ENCODE measurements at places on chromosomes 1 and 21.
A peak's percentile ranks its signal among the peaks of the same experiment; 100 is the strongest.

- DNase-seq, result no peak
These were observed 102.7 kb downstream of the NEK7 start for GRCh38 chr1:198259333-198260074.

GRCh38 chr1:38052750-38053415 is 6.3 kb upstream of the POU3F1 start:
- DNase-seq, result no peak

- no peak for DNase-seq
These were observed 32.7 kb downstream of the TUT4 start for GRCh38 chr1:52520148-52520547.

DNA sequence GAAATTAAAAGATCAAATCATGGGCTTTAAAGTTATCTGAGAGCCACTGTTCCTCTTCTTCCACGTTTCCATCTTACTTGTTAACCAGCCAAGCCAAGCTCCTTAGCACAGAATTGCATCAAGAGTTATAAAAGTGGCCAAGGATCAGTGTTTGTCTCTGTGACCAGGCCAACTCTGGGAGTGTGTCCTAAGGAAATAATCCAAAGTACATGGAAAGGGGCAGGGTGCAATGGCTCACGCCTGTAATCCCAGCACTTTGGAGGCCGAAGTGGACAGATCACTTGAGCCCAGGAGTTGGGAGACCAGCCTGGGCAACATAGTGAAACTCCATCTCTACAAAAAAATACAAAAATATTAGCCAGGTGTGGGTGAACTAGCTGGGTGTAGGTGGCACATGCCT is 10.0 kb upstream of the MPZL1 start:
- DNase-seq, result no peak

DNA sequence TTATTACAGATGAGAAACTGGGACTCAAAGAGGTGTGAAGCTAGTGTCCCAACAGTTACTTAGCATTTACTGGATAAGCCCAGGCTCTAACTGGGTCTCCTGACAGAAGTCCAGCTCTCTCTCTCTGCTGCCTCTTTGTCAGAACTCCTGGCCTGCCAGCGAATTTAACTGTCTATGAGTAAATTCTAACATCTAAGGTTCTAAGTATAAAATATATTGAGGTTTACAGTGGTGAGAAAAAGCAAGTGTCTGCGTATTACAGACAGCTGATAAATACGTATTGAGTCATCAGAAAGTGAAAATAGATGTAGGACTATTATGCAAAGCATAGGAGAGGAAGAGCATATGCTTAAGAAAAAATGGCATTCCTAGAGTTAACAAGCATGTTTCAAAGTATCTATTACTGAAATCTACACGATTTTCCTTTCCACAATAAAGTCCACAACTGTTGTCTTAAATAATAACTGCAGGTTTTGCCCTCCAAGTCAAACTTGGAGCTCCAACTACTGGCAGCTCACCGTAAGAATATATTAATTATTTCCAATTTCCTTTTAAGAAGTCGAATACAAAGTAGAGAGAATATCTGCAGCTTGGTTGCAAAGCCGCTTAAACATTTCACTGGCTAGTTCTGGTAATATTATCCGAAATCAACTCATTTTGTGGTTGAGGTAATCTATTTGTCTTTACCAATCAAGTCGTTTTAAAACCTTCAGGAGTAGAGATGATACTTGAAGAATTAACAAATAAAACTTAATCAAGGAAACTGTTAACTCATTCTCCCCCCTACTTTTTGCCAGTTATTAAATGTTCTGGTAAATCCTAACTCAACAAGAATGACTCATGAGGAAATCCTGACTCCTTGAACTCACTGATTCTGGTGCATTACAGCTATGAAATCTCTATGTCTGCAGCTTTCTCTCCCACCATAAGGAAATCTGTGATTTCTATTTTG is 1.4 kb upstream of the RGS2 start:
- no peak for DNase-seq

- no peak for DNase-seq
These were observed 14.5 kb upstream of the DDAH1 start for GRCh38 chr1:85479491-85479890.

GRCh38 chr1:47554901-47555300 is 117.1 kb downstream of the FOXD2 start:
- no peak for DNase-seq

- DNase-seq, result no peak
These were observed 93.1 kb upstream of the ETS2 start for GRCh38 chr21:38712664-38713063.

- DNase-seq, result peak; percentile 28
These were observed 2.5 kb downstream of the LBR start for GRCh38 chr1:225425201-225425786.

DNA sequence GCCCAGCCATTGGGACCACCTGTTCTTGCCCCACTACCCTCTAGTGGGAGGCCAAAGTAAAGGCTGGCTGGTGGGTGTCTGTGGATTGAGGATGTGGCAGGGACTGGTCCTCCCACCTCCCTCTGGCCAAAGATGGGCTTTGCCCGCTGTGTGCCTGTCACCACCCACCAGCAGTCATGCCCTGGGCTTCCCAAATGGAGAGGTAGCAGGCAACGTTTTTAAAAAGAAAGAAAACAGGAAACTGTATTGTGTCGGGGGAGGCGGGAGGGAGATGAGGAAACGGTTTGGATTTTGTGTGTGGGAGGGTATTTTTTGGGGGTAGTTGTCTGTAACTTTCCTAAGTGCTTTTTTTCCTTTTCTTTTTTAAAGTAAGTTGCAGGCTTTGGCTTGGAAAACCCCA is 30.1 kb downstream of the SZRD1 start:
- no peak for DNase-seq

DNA sequence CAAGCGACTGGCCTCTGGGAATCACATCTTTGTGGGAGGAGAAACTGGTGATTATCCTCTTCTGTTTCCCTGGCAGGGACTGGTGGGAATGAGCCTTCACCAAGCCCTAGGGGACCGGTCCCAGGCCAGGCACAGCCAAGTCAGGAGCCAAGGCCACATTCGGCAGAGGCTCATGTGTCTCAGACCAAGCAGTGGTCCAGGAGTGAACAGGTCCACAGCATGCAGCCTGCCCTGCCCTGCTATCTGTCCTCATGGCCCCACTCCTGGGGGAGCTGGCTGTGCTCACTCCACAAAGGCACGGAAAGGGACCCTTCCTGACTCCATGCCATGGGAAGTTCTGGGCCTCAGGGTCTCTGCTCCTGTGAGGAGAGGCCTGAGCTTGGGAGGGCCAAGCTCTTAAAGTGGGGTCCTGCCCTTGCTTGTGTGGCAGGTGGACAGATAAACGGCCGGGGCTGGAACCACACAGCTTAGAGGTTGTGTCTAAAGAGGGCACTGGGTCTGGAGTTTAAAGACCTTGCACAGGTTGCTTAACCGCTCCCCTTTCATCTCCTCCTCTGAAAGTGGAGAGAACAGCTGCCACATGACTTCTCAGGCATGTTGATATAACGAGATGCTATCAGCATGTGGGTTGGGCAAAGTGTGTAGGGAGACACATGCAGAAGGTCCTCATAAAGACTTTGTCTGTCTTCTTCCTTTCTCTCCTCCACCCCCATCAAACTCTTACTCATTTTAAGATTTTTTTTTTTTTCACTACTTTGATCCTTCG is 57.5 kb downstream of the CASQ2 start:
- no peak for DNase-seq

GRCh38 chr1:218361298-218362065 is 16.3 kb downstream of the TGFB2 start:
- no peak for DNase-seq

DNA sequence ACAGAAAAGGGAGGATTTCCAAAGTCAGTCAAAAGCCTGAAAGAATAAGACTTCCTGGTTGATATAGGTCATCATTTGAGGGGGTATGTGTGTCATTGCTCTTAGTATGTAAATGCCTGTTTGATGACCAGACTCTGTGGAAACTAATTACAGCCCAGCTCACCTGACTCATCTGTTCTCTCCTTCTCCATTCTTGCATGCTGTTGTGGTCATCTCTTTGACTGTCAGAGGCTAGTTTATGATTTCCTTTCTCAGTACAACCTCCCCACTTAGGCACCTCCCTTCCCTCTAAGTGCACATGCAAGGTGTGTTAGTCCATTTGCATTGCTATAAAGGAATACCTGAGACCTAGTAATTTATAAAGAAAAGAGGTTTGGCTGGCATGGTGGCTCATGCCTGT is 2.4 kb upstream of the C1orf116 start:
- no peak for DNase-seq

DNA sequence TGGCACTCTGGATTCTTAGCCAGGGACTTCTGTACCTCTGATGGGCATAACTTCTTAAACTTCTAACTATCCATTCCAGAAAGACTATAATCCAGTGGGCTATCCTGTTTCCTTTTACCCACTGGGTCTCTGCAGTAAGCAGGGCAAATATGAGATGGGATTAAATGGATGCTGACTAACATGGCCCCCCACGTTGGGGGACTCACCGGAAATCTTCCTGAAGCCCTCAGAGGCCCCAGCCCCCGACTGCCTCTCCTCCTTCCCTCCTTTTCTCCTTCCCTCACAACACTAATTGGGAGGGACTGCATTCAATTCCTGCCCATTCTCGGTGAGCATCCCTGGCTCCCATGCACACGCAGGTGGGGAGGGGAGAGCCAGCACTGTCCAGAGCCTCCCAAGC is 70.1 kb downstream of the SSBP3 start:
- DNase-seq, result no peak

DNA sequence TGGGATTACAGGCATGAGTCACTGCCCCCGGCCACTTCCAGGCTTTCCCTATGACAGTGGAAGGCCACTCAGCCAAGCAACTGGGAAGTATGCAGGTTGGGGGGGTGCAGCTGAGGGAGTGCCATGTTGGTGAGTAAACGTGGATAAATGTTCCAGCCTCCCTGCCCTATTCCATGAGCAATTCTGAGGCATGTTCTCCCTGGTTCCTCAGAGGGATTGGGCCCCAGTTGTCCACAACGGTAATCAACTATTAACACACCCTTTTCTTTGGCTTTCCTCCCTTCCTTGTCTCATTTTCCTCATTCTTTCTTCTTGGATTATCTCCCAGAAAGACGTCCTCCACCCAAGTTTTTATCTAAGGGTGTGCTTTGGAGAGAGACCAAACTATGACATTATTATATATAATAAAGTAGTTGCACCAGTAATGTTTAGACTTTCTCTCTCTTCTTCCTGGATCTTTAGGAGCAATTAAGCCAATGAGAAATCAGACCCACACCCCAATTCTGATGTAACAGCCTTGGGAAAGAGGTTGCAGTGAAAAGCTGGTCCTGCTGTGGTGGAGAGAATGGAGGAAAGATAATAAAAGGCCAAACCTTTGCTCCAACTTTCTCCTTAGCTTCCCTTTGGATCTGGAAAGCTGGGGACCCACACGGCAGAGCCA is 6.8 kb upstream of the SLAMF9 start:
- DNase-seq, result no peak

DNA sequence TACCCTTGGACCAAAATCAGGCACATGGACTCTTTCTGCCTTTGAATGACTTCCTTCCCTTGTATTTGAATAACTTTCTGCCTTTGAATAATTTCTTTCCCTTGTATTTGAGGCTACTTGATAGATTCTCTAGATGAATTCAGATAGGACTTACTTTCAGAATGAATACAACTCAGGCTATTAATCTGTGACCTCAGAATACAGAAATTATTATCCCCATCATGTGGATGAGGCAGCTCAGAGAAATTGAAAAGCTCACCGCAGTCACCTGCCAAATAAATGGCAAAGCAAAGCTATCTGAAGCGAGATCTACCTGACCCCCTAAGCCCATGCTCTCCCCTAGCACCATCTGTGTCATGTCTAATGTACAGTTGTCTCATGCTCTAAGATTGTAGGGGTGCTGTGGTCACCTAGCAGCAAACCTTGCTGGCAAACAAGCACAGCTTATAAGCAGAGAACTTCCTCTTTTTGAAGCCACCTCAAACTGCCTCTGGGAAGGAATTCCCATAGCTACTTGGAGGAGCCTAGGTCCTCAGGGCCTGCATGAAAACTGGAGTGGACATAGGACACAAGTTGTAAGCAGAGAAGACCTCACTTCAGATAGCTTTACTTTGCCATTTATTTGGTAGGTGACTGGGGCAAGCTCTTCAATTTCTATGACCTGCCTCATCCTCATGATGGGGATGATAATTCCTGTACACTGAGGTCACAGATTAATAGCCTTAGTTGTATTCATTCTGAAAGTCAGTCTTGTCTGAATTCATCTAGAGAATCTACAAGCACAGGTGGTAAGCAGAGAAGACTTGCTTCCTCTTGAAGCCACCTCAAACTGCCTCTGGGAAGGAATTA is 66.1 kb downstream of the FASLG start:
- DNase-seq, result no peak

GRCh38 chr1:185719021-185719420 is 15.2 kb upstream of the HMCN1 start:
- DNase-seq, result no peak

GRCh38 chr1:84847253-84848250 is 45.5 kb downstream of the LPAR3 start:
- no peak for DNase-seq

DNA sequence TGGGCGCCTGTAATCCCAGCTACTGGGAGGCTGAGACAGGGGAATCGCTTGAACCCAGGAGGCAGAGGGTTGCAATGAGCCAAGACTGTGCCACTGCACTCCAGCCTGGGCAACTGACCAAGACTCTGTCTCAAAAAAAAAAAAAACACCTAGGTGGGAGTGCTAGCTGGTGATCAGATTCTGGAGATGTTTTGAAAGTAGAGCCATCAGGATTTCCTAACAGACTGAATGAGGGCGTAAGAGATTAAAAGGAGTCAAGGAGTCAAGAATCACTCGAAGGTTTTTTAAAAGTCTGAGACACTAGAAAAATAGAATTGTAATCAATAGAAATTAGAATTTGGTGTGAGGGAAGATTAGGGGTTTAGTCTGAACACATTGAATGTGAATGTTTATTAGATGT is 73.8 kb downstream of the HSF2BP start:
- no peak for DNase-seq

DNA sequence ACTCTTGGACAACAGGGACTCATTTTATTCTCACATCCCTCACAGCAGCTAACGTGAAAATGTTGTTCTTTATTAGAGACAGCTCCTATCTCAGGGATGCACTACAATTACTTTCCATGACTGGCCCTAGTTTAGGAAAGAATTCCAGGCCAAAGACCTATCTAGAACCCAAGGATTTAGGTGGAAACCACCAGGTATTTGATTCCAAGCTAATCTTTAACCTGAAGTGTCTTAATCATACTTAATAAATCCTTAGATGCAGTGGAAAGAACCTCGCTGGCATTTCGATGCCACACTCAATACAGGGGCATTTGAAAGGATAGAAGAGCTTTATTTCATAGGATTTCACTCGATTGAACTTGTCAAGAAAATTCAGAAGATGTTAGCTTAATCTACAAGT is 218.3 kb downstream of the KIF26B start:
- DNase-seq, result no peak

GRCh38 chr1:42846257-42847110 is at the start of gene ZNF691:
Gene ZNF691, plus strand, starts transcription at chr1:42846613. Its CDS starts 3,046 bp downstream, at chr1:42849659.
- DNase-seq, result peak; percentile 93

- peak; percentile 75 for DNase-seq
These were observed 9.0 kb downstream of the IGSF9 start for GRCh38 chr1:159936273-159936904.

GRCh38 chr1:113073479-113073950 is 517 bp downstream of the LRIG2 start:
- no peak for DNase-seq

GRCh38 chr21:39632796-39633442 is 20.2 kb downstream of the B3GALT5 start:
- no peak for DNase-seq
